ENCODE measurements at places on chromosomes 5 and 9.

DNA sequence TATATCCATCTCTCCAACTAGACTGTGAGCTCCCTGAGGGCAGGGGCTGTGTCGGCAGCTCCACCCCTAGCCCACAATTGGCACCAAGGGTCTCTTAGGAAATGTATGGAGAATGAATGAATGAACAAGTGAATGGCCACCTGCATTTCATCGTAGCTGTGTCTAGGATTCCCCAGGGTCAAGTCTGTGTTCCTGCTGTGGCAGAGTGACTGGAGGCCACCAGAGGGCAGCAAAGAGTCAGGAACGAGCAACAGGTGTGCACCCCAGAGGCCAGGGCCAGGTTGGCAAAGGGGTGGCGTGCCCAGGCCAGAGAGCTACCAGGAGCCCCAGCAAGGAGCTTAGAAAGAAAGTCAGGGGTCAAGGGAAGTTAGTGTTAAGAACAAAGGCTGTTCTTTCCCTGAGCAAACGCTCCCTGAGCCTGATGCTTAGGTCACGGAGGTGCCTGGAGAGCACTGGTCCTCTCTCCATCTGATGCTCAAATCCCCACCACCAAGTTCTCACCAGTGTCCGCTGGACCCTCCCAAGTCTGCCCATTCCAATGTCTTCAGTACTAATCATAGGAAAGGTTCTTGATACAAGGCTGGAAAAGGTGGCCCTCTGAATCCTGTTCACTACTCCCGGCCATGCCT is 160.7 kb downstream of the PAX5 start:
- peak; percentile 65 for DNase-seq

DNA sequence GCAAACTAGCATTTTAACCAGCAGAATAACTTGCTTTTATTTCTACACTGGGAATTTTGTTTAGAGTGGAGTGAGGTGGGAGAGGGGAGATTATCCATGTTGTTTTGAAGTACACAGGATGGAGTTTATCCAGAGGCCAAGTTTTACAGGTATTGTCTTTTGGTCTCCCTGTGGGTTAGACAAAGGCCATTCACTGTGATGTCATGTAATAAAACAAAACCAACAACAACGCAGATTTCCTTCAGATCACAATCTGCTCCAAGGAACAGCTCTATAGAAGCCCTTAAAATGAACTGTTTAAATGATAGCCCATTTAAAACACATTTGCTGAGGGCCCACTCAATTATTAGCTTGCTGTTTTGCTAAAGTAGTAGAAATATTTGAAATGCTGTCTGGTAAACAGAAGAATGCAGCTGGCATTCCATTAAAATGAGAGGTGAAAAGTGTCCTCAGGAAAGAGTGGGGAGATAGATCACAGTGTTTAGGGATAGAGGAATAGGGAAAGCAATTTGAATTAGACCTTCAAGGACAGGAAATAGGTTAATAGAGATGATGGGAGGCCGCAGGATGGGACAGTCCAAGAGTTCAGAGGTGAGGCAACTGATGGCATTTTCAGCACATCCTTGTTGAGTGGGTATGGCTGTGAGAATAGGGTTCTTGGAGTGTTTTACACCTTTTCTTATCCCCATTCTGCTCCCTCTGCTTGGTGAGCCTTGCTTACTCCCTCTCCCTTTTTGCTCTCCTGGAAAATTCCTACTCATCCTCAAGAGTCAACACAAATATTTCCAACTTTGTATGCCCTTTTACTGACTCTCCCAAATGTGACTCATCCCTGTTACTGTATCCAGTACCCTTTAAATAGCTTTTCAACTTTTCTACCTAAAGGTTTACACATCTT is 140.1 kb upstream of the NR3C1 start:
- no peak for DNase-seq

DNA sequence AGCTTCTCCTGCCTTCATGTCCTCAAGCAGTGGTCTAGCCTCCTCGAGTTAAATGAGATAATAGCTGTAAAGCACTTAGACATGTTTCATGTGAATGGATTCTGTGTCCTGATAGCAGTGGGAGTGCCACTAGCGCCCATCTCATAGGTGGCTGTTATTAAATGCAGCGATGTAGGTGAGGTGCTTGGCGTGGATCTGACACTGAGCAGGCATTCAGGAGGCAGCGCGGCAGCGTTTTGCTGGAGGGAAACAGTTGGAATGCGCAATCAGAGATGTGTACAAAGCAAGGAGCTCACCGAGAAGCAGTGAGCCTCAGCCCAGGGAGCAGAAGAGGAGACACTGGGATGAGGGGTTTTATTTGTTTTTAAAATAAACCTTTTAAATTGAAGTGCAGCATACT is 106.6 kb downstream of the RGS3 start:
- DNase-seq: no peak

- DNase-seq: no peak
These were observed 311.5 kb downstream of the EFNA5 start for GRCh38 chr5:107359033-107359915.

- DNase-seq: peak; percentile 71
These were observed 541 bp downstream of the GNPDA1 start for GRCh38 chr5:142012186-142012785.

DNA sequence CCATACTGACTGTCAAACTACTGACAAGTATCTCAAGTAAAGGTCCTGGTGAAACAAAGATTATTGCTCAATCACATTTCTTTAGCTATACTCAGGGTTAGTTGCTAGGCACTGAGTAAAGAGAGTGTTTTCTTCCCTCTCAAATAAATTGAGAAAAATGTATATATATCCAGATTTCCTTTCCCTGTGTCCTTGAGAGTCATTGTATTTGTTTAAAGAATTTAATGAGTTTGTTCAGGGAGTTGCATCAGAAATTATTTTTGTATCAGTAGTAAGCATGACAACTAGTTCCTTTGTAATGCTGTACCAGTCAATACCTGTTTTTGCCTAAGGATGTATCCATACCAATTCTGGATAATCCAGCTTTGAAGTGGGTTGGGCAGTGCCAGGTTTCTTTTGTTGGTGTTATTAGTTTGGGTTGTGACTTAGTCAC is 3.2 kb upstream of the ANKHD1 start:
- no peak for DNase-seq

- no peak for DNase-seq
These were observed 42.5 kb upstream of the EXOC3 start for GRCh38 chr5:400282-401145.

- DNase-seq: no peak
These were observed 21.3 kb upstream of the SLC12A2 start for GRCh38 chr5:128062172-128062746.

DNA sequence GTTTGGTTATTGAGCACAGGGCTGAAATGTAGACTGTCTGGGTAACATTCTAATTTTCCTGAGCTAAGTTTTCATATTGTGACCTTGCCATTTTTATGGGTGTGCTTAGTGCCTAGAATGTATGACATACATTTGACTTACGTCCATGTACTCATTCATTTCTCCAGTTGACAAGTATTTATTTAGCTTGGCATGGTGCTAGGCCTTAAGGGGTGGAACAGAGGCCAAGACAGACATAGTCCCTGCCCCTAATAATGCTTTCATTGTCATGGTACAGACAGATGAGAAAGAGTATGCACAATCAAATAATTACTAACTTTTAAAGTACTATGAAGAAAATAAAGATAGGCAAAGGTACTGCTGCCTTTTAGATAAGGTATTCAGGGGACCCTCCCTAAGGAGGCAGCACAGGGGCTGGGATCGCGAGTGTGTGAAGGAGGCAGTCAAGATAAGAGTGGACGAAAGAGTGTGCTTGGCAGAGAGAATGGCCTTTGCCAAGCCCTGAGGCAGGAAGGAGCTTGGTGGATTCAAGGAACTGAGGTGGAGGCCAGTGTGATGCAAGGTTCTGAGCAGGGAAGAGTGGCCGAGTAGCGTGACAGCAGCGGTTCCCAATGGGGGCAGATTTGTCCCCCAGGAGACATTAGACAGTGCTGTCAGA is 128.0 kb downstream of the PIP5K1B start:
- DNase-seq: no peak

- DNase-seq: no peak
These were observed 152.3 kb downstream of the HSD17B3 start for GRCh38 chr9:96149533-96150280.

DNA sequence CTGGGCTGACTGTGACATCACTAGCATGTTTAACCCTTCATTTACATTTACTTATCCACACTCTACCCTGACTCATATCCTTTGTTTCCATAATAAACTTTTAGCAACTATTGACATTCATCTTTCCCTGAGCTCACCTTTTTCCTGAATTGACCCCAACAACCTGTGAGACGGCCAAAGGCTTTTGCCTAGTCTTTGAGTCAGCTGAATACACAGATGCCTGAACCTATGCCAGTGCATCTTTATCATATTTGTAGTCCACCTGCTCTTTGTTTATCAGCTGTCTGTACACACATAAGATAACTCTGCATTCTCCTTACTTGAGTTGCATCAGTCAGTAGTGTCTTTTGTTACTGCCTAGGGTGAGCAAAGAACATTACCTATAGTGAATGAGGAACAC is 128.5 kb upstream of the HMHB1 start:
- no peak for DNase-seq

Data from CD8-positive, alpha-beta T cell (primary cell).